Stomach (tissue), 19 donors: ENCODE measurements at places on chromosomes 12 and 14. TPM values are rescaled to one million over a fixed set of nuclear protein-coding genes. Genes with fewer than 3 reads are reported as not detected.

DNA sequence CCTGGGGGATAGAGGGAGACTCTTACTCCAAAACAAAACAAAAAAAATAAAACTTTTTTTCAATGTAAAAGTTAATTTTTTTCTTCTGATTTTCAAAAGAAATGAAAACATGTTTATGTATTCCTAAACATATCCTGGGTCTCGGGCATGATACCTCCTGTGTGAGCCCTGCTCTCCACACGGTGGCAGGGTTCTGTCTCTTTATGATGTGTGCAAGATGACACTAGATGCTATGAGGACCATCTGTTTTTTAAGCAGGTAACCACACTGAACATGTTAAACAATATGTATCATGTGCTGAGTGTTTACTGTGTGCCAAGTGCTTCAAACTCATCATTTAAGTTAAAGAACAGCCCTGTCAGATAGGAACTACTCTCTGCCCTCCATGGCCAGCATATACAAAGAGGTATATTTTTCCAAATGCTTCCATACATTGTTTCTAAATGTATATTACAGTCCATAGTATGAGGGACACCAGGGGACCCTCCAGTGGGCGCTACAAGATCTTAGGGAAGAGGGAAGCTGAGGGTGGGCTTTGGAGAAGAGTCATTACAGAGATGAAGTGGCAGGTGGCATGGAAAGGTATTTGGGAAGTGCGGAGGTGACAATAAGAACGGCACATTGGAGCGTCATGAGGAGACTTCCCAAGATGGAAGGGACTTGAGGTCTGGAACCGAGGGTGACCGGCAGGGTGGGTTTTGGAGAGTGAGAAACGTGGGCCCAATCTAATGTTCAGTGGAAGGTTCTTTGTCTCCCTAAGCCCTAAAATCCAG is 28.5 kb downstream of the FOS start:
- DNase-seq: peak; percentile 43
- H3K27ac ChIP-seq: no peak overlapping the region
- H3K27me3 ChIP-seq: no peaks in the 10 kb centered on the region
- peaks cover 13% of the 10 kb centered on the region for H3K4me1 ChIP-seq
- no peaks in the 10 kb centered on the region for H3K36me3 ChIP-seq
- no peak overlapping the region for H3K4me3 ChIP-seq

DNA sequence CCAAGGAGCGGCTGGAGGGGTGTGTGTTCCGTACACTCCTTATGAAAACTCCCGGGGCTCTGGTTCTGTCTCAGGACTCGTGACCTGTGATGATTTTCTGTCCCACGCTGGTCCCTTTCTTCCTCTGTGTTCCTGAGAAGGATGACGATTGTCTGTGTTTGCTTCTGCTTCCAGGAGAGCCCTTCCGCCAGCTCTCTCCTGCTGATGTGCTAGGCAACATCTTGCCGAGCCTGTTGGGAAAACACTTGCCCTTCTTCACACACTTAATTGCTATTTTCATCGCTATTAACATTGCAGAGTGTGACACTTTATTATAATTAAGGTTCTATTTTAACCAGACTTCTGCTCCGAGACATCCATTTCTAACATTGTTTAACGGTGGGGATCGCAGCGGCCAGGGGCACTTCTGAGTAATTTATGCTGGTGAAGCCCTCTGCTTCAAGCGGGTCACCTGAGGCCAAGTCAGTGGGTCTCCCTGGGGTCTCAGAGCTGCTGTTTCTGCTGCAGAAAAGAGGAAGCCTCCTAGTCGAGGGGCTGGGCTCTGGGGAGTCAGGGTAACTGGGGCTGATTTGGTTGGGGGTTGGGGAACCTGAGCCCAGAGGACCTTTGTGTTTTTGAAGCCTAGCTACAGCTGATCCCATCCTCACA is 88.6 kb downstream of the PRMT8 start:
- peaks cover 39% of the 10 kb centered on the region for H3K27me3 ChIP-seq
- H3K27ac ChIP-seq: no peak overlapping the region
- DNase-seq: no peak
- no peaks in the 10 kb centered on the region for H3K36me3 ChIP-seq
- no peaks in the 10 kb centered on the region for H3K4me1 ChIP-seq
- no peak overlapping the region for H3K4me3 ChIP-seq

DNA sequence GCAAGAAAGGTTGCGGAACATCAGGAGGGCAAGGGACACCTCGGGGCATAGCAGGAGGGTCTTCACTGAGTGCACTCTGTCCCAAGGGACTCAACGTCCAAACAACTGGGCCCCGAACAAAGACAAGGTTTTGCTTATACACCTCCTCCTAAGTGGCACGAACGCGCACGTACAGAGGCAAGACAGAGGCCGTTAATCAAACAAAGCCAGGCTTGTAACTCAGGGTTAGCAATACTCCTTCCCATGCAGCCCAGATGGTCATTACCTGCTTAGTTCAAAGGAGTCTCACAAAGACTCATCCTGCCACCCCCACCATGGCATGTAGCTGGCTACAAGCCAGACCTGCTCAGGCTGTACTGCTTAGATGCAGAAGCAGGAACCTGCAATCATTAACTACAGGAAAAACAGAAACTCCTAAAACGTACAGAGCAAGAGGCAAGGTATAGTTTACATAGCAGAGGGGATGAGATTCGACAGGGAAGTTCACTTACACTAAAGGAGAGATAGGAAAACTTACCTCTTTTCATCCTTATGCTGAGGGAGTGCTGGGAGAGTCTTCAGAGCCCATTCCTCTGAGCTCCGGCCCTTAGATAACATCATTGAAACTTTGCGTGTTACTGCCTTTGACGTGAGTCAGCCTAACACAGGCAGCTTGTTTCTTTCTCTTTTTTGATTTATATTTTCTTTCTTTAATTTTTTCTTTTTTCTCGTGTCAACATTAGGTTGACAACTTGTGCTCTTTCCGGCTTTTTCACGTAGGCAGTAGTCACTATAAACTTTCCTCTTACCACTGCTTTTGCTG is 1319.1 kb downstream of the TMEM121 start:
- H3K27ac ChIP-seq: peak overlapping the region; percentile 86
- no peaks in the 10 kb centered on the region for H3K27me3 ChIP-seq
- peaks cover 41% of the 10 kb centered on the region for H3K4me1 ChIP-seq

- no peak for DNase-seq
- H3K4me3 ChIP-seq: no peak overlapping the region
- no peaks in the 10 kb centered on the region for H3K27me3 ChIP-seq
These were observed 38.0 kb upstream of the PPFIA2 start for GRCh38 chr12:81797100-81797499.

- H3K4me1 ChIP-seq: peaks cover 17% of the 10 kb centered on the region
- no peak for DNase-seq
- H3K4me3 ChIP-seq: no peak overlapping the region
- no peaks in the 10 kb centered on the region for H3K27me3 ChIP-seq
These were observed 50.7 kb downstream of the DIP2B start for GRCh38 chr12:50555471-50555885.

- H3K27ac ChIP-seq: no peak overlapping the region
- H3K4me1 ChIP-seq: no peaks in the 10 kb centered on the region
- H3K4me3 ChIP-seq: no peak overlapping the region
- peaks cover 34% of the 10 kb centered on the region for H3K36me3 ChIP-seq
- no peaks in the 10 kb centered on the region for H3K27me3 ChIP-seq
- no peak for DNase-seq
These were observed 28.2 kb downstream of the TTC7B start for GRCh38 chr14:90788031-90788430.

DNA sequence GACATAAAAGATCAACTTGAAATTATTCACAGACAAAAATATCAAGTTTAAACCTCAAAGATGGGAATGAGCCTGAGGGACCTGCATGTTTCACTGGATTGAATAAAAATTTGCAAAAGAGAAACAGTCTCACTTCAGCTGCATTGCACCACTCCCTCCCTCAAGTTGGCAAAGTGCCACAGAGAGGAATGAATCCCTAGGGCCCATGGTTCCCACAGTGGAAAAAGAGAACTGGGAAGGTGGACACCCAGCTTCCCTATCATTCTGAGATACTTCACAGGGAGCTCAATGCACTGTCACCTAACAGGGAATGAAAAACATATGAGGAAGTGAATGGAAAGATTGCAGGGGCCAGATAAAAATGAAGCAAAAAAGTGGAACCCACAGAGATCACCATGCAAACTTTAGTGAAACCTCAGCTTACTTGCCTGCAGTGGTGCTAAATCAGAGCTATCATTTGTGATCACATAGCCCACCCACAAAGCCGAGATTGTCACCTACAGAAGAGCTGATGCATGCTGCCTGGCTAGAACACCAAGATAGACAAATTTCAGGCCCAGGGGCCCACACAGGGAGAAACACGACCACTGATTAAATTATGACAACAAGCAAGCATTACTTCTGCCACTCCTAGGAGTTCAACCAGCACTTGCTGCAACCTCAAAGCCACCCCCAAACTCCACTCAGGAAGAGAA is 911.3 kb downstream of the LRFN5 start:
- no peaks in the 10 kb centered on the region for H3K27me3 ChIP-seq
- H3K27ac ChIP-seq: no peak overlapping the region
- H3K36me3 ChIP-seq: no peaks in the 10 kb centered on the region

- H3K36me3 ChIP-seq: peaks cover 2% of the 10 kb centered on the region
- H3K4me1 ChIP-seq: no peaks in the 10 kb centered on the region
- peak; percentile 79 for DNase-seq
These were observed 507 bp downstream of the SPTSSA start for GRCh38 chr14:34461334-34462131.

- peaks cover 29% of the 10 kb centered on the region for H3K27me3 ChIP-seq
- H3K27ac ChIP-seq: no peak overlapping the region
- H3K36me3 ChIP-seq: no peaks in the 10 kb centered on the region
- peaks cover 10% of the 10 kb centered on the region for H3K4me1 ChIP-seq
These were observed 32.2 kb upstream of the DCD start for GRCh38 chr12:54680374-54680773.

GRCh38 chr12:19140381-19141236 is 11.1 kb downstream of the PLEKHA5 start:
- H3K27ac ChIP-seq: no peak overlapping the region
- H3K27me3 ChIP-seq: no peaks in the 10 kb centered on the region
- peaks cover 13% of the 10 kb centered on the region for H3K4me1 ChIP-seq
- no peak overlapping the region for H3K4me3 ChIP-seq
- DNase-seq: no peak

- no peaks in the 10 kb centered on the region for H3K4me1 ChIP-seq
- no peak overlapping the region for H3K27ac ChIP-seq
- DNase-seq: no peak
- H3K36me3 ChIP-seq: no peaks in the 10 kb centered on the region
- no peaks in the 10 kb centered on the region for H3K27me3 ChIP-seq
These were observed 35.1 kb upstream of the BATF start for GRCh38 chr14:75487155-75487671.

DNA sequence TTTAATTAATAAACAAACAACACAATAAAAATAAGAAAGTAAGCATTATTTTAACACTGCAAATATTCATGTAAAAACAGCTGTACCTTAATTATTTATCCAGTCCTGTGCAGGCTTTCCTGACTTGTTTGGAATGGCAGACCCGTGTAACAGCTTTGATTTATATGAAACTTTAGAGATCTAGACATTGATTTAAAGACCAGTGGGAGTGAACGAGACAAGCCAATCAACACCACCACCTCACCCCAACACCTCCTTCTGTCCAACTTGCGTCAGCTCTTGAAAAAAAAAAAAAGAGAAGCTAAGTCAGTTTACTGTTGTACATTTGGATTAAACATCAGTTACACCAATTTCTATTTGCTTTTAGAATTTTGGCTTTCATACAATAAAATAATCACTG is 22.3 kb downstream of the SLC38A4 start:
- H3K27me3 ChIP-seq: no peaks in the 10 kb centered on the region
- H3K36me3 ChIP-seq: no peaks in the 10 kb centered on the region
- no peaks in the 10 kb centered on the region for H3K4me1 ChIP-seq
- DNase-seq: no peak
- no peak overlapping the region for H3K27ac ChIP-seq

- no peak overlapping the region for H3K27ac ChIP-seq
- H3K4me1 ChIP-seq: no peaks in the 10 kb centered on the region
- no peak for DNase-seq
- peaks cover 31% of the 10 kb centered on the region for H3K27me3 ChIP-seq
- no peaks in the 10 kb centered on the region for H3K36me3 ChIP-seq
These were observed 25.5 kb upstream of the GSC start for GRCh38 chr14:94795372-94795771.

- peaks cover 38% of the 10 kb centered on the region for H3K36me3 ChIP-seq
- no peak overlapping the region for H3K27ac ChIP-seq
- no peaks in the 10 kb centered on the region for H3K27me3 ChIP-seq
- H3K4me3 ChIP-seq: no peak overlapping the region
- no peaks in the 10 kb centered on the region for H3K4me1 ChIP-seq
These were observed 12.4 kb downstream of the CBLN3 start for GRCh38 chr14:24416932-24417619.

DNA sequence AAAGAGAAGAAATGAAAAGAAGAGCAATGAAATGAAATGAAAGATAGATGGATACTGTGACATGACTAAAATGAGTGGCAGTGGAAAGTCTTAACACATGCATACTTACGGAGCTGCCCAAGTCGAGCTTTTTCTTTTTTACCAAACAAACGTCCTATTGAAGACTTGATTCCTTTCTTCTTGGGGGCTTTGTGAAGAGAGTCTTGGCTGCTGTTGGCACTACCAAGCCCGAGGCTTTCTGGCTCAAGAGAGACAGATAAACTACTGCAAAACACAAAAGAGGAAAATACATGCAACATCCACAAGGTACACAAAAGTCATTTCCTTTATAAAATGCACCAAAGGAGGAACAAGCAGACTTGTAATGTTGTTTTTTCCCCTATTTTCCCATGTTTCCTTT is 261.2 kb downstream of the ACSS3 start:
- no peaks in the 10 kb centered on the region for H3K4me1 ChIP-seq
- H3K27ac ChIP-seq: no peak overlapping the region
- DNase-seq: no peak
- H3K36me3 ChIP-seq: no peaks in the 10 kb centered on the region

DNA sequence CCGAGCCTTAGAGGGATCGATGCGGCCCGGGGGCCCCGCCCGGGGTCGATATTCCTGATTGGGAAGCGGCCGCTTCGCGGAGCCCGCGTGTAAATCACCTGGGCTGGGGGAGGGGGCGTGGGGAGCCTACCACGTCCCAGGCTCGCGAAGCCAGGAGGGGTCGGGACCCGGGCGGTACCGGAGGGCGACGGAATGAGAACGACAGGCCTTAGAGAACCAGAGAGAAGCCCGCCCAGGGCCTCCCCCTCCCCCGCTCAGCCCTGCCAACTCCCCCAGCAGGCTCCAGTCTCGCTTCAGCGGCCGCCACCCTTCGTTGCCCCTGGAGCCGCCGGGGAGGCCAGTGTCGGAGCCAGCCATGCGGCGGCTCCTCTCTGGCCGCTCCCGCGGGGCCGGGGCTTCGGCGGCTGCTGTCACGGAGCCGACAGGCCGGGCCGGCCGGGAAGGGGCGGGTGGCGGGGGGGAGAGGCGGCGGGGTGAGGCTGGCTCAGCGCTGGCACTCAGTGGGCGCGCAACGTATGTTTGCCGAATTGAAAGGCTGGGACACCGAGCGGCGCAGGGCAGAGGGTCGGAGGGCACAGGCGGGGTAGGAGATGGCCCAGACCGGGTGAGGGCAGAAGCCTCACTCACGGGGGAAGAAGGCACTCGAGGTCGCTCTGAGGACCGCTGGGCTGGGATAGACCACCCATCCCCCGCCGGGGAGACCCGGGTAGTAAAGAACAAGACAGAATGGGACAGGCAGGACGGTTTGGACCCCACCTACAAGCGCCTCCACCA is 1.4 kb upstream of the DNAJC22 start:
- H3K4me1 ChIP-seq: peaks cover 73% of the 10 kb centered on the region
- DNase-seq: peak; percentile 79
- H3K27ac ChIP-seq: no peak overlapping the region
- H3K27me3 ChIP-seq: peaks cover 99% of the 10 kb centered on the region

Gene DHRS4L2
- 44.2 TPM for total RNA-seq

Gene CLEC2B
- 0.89 TPM for total RNA-seq

Gene MDGA2
- not detected for total RNA-seq

Gene SOCS2
- 44.5 TPM for total RNA-seq

Gene REP15
- 11.2 TPM for total RNA-seq

Gene TMEM52B
- not detected for total RNA-seq

Gene GLT1D1
- total RNA-seq: 1.3 TPM

Gene CMA1
- not detected for total RNA-seq
